ENCODE measurements at places on chromosomes 1 and 21.

DNA sequence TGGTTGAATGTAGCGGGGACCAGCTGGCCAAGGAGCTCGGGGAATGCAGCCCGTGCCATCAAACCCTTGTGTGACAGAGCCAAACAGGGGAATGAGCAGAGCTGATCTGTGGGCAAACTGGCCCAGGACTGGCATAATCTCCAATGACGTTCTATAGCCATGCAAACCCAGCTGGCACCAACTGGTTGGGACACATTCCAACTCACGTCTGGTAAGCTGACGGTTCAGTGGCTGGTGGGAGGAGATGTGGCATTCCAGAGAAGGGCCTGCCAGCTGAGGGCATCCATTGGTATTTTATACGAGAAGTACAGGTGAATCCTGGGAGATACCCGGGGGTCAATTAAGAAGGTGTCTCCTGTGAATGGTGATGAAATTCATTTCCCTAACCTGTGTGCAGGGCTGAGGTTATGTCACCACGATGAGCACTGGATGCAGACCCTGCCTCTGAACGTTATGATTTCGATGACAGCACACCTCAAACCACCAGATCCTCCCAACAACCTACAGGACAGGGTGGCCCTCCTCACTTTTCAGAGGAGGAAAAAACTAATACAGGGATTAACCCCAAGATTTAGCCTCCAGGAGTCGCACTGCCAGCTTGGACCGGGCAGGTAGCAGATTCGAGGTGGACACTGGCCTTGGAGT, 39.0 kb upstream of the RUNX3 start:
- no peak for DNase-seq

GRCh38 chr1:219465212-219466093, 147.5 kb downstream of the ZC3H11B start:
- no peak for DNase-seq

DNA sequence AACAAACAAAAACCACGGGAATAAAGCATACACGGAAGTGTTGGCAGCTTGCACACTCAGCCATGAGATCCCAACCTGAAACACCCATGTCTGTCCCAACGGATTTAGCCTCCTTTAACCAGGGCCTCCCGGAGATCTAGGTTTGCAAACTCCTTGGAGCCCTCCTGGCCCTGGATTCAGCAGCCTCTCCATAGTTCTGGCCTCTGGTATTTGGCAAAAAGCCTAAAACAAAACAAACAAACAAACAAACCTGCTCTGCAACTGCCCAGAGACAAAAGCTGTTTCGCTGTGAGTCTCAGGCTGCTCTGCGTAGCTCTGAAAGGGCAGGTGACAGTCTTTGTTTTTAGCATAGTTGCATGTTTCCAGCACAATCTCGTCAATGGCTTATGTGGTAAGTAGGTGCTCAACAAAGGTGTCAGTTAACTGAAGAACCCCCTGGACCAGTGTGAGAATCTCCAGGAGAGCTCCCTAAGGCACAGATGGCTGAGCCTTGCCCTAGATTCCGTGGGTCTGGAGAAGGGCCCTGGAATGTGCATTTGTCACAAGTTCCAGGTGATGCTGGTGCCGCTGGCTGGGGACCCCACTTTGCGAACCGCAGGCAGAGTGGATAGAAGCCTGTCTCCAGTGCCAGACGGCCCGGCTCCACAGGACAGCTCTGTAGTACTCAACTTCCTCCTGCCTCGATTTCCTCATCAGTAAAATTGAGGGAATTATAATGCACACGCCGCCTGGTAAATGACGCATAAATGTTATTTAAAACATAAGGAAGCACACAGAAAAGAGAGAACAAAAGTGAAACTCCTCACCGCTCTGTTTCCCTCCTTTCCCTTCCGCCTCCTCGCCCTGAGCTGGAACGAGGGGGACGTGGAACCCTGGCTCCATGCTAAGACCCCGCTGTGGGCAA, 86.2 kb downstream of the RIPK4 start:
- no peak for DNase-seq

DNA sequence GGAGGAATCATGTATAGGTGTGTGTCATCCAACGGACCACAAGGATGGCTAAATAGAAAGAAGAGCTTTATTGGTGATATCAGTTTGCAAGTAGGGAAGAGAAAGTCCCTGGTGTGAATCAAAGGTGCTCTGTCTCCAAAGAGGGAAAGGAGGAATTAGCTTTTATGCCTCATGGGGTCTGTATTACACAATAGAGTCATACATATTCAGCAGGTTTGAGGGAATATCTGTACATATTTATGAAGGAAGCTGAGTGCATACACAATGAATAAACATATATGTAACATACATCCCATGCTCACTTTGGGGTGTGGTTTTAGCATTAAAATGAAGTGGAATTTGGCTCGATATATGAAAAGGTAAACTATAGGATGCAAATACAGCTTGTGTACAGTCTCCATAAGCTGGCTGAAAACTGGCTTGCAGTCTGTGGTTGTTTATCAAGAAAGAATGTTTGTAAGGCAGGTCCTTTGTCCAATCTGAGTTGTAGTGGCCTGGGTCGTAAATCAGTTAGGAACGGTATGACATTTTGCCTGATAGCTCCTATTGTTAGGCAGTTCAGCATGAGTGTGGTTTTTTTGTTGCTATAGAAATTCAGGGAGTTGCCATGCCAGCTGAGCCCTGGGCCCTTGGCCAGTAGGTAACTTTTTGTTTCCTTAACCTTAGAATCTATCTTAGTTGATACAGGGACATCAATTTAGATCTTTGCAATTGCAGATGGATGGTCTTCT, 198.0 kb upstream of the ZP4 start:
- DNase-seq = no peak

GRCh38 chr1:229241390-229241789, 29.5 kb upstream of the RAB4A start:
- DNase-seq = peak; percentile 23

DNA sequence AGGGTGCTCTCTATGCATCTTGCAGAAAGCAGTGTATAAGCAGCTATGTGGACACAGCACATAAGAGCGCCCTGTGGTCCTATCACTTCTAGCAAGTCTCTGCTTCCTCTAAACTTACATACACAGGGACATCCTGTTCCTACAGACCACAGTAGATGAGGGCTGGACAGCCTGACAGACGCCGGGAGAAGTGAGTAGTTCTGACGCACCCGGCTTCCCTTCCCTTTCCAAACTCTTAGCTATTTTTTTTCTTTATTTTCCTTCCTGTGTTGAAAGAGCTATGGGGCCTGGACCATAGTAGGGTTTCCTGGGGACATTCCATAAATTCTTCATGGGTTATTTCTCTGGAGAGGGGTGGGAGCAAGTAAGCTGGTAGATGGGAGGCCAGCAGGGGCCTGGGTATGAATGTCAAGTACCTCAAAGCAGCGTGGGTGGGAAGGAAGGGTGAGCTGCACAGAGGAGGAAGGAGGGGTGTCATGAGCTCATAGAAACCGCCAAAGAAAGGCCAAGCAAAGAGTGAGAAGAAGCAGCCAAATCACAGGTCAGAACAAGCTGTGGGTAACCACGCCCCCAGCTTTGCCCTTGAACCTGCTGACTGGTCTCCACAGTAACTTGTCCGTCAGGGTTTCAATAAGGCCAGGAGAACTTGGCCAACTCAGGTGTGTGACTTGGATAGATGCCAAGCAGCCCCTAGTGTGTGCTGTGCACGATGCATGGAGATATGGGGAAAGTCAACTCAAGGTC, 36.6 kb downstream of the PLXNA2 start:
- no peak for DNase-seq

GRCh38 chr1:35451125-35451528, 106.1 kb downstream of the KIAA0319L start:
- DNase-seq = peak; percentile 89

GRCh38 chr1:65458730-65459396, 38.4 kb downstream of the LEPR start:
- DNase-seq = no peak

DNA sequence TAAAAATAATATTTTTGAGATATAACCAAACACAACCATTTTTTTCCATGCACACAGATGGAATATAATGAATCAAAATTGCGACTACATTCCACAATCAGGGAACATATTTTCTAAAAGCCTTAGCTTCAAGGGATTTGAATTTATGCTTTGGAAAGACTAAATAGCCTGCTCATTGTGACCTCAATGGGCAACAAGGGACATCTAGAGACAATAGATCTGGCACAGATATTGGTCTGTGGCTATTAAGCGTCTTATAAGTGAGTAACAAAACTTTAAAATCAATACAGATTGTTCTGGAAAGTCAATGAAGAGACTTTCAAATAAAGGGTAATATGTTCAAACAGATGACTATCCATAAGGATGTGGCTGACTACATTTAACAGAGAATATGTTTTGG, 660.6 kb upstream of the ADGRL4 start:
- no peak for DNase-seq

DNA sequence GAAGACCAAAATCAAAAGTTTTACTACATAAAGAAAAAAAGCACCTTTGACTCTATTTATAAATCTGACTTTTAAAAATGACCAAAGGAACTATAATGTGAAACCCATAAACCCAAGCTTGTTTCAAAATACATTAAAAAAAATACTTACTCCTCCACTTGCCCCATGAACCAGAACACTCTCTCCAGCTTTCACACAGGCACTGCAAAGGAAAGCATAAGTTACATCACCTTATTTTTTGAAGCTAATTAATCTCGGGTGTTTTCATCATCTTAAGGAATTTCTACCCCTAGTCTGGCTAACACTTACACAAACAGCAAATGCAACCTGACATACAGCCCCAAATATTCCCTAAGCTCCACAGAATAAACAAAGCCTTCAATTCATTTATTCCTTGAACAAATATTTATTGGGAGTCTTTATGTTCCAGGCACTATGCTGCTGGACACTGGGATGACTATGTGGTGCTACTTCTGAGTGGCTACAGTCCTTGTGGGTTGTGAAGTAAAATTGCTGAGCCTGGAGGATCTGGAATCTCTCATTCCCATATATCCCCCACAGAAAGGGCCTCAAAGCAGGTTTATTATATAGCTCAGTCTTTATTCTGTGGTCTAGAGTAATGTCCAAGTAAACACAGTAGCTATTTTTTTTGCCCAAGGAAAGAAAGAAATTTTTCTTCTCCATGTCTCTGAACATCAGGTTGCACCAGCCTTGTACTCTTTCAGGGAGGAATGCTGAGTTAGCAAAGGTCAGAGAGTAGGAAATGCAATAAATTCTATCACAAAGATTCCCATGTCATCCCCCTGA, 18.2 kb downstream of the CRYZ start:
- DNase-seq = no peak

All from H1 (cell line).